Caki2 (cell line): ENCODE measurements at places on chromosomes 5 and 9.
A peak's percentile ranks its signal among the peaks of the same experiment; 100 is the strongest.

GRCh38 chr9:81408951-81409350, 280.4 kb downstream of the TLE1 start:
- DNase-seq = no peak

DNA sequence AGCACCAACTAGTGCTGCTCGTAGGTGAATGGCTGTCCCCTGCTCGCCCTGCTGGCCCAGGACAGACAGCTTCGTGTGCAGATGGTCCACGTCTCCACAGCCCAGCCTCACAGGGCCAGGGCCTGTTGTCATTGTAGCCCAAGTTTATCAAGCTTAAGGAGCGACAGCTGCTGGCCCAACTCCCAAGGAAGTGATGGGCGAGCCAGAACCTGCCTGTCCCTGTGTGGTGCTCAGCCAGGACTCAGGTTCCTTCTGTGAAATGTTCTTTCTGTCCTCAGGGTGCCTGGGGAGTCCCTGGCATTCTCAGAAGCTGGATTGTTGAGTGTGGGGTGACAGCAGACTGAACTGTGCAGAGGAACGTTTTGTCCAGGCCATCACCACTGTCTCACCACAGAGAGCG, 16.4 kb downstream of the TRIP13 start:
- no peak for DNase-seq

GRCh38 chr9:88319936-88320747, 68.1 kb upstream of the SPIN1 start:
- no peak for DNase-seq

DNA sequence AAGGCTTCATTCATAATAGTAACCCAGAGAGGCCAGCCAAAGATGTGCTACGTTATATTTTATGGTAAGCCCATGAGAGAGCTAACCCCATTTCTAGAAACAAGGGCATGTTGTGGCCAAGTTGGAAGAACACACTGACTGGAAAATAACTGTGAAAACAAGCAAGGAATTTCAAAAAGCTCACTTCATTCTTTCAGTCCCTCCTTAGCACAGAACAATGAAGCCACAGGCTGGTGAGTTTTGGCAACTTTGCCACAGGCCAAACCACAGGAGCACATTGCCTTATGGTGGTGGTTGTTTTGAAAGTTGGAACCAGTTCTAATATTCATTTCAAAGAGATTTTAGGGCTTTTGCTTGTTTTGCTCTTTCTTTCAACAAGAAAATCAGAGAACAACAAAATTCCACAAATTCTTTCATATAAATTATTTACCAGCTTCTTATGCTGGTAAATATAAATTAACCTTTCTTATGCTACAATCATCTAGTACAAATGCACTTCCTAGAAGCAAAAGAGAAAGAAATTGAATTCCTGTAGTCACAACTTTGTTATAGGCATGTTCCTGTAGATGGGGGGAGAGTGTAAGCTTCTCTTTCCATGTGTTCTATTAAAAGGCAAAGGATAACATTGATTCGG, 225.4 kb upstream of the RFX3 start:
- DNase-seq = peak; percentile 81

DNA sequence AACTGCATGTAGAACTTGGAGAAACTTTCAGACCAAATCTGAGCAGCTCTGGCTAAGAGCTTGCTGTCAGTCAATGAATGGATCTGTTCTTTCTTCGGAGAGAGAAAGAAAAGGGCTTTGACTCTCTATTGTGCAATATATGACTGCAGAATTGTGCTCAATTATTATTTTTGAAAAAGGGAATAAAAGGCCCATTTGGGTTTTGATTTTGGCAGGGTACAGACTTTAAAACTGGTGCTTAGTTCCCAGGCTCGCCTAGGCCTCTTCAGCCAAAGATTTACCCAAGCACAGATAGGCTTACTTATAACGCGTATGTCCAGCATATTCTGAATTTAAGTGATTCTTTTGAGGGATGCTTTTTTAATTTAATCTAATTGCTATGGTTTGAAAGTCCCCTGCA, 59.3 kb downstream of the RETREG1 start:
- no peak for DNase-seq
